ENCODE measurements at places on chromosomes 5 and 9.
A peak's percentile ranks its signal among the peaks of the same experiment; 100 is the strongest.

- no peak for DNase-seq
These were observed 417.1 kb upstream of the DAP start for GRCh38 chr5:11177999-11178711.

DNA sequence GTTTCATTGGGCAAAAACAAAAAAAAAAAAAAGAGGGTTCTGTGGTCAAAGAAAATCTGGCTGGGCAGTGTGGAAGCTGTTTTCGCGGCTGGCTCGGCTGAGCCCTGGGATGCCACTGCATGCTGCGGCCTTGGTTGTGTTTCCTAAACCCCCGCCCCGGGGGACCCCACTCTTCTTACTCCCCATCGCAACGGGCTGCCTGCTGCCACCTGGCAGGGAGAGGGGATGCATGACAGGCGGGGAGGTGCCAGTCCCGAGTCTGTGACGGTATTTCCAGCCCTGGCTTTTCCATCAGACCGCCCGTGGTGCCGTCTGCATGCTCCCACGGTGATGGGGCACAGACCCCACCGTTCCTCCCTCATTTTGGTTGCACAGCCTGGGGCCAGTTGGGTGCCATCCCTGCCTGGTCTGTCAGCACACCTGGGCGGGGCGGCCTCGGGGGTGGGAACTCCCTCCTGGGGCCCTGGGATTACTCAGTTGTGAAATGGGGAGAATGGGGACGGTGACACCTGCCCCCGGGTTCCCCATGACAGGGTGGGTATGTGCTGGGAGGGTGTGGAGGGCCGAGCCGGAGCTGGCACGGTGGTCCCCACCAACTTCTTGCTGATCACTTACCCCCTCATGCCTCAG, 101.0 kb downstream of the RXRA start:
- DNase-seq, result no peak

- DNase-seq, result no peak
These were observed 471.8 kb upstream of the ACO1 start for GRCh38 chr9:31912636-31913035.

DNA sequence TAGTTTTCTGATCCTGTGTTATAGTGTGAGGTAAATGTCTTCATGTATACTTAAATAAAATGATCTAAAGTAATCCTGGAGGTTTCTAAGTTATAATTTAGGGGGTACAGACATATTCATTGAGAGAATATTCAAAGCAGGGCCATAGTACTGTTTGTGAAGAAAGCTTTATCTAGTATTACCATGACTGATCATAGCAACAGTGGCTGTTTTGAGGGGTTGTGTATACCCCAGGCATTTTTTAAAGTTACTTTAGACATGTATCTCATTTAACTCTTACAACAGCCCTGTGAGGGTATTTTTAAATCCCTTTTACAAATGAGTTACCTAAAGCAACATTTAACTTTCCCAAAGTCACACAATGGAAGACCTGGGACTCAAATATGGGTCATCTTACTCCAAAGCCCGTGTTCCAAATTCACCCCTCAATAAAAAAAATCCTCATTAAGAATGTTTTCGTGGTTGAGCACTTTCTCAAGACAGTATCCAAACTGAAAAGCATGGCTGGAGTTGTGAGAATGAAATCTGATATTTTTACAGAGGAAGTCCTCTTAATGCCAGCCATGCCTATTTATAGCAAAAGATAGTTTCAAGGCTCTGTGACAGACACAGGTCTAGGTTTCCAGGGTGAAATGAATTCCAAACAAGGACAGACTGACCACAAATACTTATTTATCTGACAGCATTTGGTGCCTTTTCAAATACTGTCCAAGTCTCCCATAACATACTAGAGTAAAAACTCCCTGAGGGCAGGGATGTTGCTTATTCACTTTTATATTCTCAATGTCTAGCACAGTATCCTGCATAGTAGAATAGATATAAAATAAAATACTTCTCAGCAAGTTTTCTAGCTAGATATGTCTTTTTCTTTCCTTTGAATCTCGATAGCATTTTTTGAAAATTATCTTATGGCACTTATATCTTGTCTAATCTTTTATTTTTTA, 10.4 kb downstream of the STOM start:
- no peak for DNase-seq

- no peak for DNase-seq
These were observed 105.0 kb downstream of the ACTL7B start for GRCh38 chr9:108750661-108751215.

GRCh38 chr9:132027752-132028663, 51.7 kb downstream of the MED27 start:
- no peak for DNase-seq

DNA sequence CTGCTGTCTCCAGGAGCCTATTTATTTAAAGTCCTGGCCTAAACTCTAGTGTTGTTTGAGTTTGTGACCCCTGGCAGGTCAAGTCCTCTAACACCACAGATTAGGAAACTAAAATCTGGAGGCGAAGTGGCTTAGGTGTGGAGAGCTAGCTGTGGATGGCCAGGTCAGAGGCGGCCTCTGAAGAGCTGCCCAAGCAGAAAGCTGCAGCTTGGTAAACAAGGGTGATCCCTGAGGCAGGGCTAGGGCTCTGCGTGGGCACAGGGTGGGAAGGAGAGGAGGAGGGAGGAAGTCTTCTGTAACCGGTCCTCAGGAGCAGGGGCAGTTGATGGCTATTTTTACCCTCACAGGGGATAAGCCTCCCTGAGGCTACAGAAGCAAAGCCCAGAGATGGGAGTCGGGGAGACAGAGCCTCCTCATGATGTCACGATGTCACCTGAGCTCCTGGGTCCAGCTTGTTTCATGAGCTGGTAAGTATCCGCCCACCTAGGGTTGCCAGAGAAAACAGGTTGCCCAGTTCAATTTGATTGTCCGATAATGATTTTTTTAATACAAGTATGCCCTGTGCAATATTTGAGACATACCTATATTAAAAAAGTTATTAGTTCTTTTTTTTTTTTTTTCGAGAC, 25.9 kb upstream of the BOD1 start:
- no peak for DNase-seq

GRCh38 chr5:43121913-43122484, 1.3 kb downstream of the ZNF131 start:
- no peak for DNase-seq

GRCh38 chr9:27355166-27355565, 58.2 kb upstream of the EQTN start:
- no peak for DNase-seq

- DNase-seq, result no peak
These were observed 246.5 kb upstream of the ATP10B start for GRCh38 chr5:161098516-161098915.

DNA sequence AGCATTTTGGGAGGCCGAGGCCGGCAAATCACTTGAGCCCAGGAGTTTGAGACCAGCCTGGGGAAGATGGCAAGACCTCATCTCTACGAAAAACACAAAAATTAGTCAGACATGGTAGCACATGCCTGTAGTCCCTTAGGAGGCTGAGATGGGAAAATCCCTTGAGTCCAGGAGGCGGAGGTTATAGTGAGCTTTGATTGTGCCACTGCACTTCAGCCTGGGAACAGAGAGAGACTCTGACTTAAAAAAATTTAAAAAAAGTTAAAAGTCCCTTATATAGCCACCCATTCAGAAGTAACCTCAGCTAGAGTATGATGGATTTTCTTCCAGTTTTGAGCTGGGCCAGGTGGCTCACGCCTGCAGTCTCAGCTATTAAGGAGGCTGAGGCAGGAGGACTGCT, 72.4 kb downstream of the UGCG start:
- no peak for DNase-seq

DNA sequence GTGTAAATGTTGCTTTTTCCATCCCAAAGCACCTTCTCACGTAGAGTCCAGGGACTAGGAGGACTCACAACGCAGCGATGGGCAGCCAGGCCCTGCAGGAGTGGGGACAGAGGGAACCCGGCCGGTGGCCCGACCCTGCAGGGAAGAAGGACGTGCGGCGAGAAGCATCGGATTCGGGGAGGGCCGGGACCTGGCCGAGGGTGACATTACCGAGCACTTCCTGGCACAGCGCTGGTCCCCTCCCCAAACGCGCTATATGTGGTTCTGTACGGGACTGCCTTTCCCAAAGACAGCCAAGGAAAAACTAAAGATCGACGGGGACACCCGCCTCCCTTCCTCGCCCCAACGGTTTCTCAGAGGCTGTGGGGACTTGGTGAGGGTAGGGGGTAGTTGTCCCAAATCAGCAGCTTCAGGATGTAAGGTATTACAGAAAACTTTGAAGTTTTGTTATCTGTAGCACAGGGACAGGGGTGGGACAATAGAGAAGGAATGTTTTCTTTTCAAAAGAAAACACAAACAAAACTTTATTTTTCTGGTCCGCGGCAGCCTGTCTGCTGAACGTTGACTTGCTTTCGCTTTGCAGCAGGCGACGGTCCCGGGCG, 887 bp upstream of the MAP3K1 start:
- DNase-seq, result peak; percentile 28

- DNase-seq, result no peak
These were observed 68.9 kb downstream of the PTCH1 start for GRCh38 chr9:95447660-95448420.

DNA sequence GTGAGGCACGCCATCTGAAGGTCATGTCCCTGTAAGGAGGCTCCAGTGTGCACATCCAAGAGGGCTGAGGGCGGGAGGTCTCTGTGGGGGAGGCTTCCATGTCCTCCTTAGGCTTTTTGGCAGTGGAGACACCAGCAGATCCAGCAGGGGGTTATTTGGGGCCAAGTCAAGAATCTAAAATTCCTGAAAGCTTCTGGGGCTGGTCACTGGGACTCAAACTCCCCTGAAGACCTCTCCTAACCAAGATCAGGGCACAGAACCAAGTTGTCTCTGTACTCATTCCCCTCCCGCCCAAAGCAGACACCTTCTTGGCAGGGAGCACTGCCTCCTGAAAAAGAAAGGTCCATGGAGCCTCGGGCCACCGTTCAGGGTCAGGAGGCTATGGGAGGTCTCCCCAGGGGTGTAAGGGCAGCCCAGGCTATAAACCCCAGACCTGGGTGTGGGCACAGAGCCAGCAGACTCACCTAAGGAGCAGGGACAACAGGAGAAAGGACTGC, 127.4 kb upstream of the ADRA1B start:
- no peak for DNase-seq

DNA sequence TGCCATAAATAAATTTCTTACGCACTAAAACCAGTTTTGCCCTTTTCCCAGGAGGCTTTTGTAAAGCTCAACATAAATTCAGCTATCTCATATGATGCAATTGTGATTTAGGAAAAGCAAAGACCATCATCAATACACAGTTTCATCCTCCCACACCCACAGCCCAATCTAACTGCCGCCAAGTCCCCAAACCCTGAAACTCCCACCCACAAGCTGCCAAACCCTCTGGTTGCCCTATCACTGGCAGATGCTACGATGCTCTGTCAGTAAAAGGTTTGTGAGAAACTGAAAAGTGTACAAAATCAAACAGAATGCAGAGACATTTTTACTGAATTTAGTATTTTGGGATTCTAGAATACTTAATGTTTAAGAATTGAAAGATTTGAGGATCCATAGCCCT, 42.8 kb upstream of the NR4A3 start:
- no peak for DNase-seq

- DNase-seq, result peak; percentile 26
These were observed 663 bp upstream of the SMIM27 start for GRCh38 chr9:32551276-32552051.

DNA sequence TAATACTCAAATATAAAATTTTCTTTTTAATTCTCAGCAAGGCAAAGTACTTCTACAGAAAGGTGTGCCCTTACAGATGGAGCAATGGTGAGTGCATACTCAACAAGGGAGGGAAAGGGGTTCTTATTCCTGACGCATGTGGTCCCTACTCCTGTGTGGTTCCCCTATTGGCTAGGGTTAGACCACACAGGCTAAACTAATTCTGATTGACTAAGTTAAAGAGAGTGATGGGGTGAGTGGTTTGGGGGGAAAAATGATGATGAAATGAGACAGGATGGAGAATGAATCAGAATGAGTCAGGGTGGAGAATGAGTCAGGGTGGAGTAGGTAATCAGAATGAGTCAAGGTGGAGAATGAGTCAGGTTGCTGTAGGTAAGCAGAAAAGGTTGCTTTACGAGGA, 22.9 kb upstream of the HMGCS1 start:
- DNase-seq, result no peak

- no peak for DNase-seq
These were observed 13.0 kb downstream of the SLC25A25 start for GRCh38 chr9:128081056-128081455.

DNA sequence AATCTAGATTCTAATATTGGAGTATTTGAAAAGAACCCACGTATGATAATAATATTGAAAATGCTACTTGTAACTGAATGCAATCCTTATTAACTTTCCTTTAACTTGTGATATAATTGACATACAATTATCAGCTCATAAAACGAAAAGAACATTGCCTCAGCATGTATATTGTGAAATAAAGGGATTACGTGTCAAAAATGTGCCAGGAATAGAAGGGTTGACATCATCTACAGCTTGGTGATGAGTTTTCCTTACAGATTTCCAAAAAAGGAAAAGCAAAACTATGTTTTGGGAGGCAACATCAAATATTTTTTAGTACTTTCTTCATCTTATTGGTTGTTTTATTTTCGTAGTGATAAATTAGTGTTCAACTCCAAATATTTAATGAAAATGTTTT, 266.0 kb upstream of the PTGER4 start:
- DNase-seq, result no peak

- DNase-seq, result no peak
These were observed 92.7 kb downstream of the AOPEP start for GRCh38 chr9:94819161-94819687.

DNA sequence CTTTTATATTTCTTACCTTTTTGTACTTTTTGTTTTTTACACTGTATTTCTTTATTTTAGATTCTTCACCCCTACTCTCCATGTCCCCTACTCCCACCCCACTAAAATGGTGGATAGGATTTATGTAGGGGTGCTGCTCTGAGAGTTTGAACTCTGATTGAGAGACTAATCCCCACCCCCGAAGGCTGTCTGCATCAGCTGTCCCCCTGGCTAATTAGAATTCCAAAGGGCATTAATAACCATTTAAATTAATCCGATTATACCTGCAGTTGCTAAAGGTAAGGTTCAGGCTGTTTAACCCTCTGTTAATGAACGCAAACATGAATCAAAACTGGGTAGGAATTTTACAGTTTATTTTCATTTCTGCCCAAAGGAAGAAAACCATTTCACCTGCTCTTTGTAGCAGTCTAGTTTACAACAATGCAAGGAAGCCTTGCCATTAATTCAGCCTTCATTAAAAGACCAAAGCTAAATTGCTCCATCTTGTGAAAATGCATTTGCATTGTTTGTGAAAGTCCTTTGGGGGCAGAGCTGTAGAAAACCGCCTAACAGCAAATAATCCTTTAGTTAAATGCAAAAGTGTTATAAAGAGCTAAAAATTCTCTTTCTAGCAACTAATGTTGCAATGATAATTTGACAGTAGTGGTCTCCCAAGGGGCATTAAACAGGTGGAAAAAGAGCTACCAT, 71.2 kb downstream of the ZCCHC7 start:
- DNase-seq, result no peak
